ENCODE measurements at places on chromosomes 2 and 18. TPM values are rescaled to one million over a fixed set of nuclear protein-coding genes. Genes with fewer than 3 reads are reported as not detected.
A peak's percentile ranks its signal among the peaks of the same experiment; 100 is the strongest.

DNA sequence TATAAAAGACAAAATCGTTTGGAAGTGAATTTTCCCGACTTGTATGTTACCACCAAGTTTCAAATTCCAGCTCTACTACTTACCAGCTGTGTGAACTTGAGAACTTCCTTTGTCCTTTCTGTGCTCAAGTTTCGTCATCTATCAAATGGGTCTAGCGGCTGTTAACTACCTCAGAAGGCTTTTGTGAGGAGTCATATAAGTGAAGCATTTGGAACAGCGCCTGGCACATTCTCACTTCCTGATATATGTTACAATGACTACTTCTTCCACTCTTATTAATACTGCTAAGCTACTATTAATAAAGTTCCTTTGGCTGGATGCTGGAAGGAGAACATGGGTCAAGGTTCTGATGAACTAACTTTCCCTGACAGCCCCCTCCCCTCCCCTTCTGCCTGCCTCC is 104.5 kb downstream of the MEIS1 start:
- peak; percentile 47 for DNase-seq

KATNAL2 gene
- 0.63 TPM for polyA plus RNA-seq

KIAA2012 gene
- polyA plus RNA-seq = not detected

C2orf15 gene
- polyA plus RNA-seq = 0.50 TPM

UPP2 gene
- not detected for polyA plus RNA-seq

- DNase-seq = peak; percentile 59
Measured at GRCh38 chr2:146837857-146838256, 1007.0 kb upstream of the ACVR2A start.

MARCO gene
- polyA plus RNA-seq = 0.22 TPM

NRBP1 gene
- 91.5 TPM for polyA plus RNA-seq

DNA sequence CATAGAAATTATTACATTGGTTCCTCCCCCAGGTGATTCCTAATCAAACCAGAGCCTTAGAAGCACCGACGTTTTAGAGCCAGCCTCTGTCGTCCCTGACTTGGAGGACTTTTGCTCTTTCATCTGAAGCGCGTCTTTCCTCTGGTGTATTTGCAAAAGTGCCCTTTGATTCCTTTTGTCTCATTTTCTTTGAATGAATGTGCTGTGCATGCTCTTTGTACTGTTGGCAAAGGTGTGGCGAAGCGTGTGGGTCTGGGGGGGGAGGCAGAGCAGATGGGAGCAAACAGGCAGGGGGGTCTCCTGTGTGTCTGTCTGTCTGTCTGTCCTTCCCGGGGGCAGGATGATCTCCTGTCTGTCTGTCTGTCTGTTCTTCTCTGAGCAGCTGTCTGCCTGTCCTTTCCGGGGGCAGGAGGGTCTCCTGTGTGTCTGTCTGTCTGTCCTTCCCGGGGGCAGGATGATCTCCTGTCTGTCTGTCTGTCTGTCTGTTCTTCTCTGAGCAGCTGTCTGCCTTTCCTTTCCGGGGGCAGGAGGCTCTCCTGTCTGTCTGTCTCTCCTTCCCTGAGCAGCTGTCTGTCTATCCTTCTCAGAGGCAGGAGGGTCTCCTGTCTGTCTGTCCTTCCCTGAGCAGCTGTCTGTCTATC is 205.5 kb upstream of the MYT1L start:
- DNase-seq = no peak

DNA sequence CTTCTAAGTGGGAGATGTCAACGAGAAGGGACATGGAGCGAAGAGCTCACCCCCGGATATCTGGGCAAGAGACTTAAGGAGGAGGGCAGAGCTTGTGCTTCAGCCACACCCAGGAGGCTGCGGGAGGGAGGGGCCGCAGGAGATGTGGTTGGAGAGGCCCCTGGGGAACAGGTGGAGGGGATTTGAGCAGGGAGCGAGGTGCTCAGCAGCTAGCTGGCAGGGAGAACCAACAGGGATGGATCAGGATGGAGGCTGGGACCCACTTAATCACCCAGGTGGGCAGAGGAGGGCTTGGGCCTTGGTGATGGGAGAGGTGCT is 78.3 kb downstream of the MBP start:
- DNase-seq = no peak

- DNase-seq = no peak
Measured at GRCh38 chr18:40612356-40612755, 1342.7 kb upstream of the PIK3C3 start.

GRCh38 chr2:207763303-207763917 is 6.3 kb downstream of the FZD5 start:
- DNase-seq = no peak

- DNase-seq = no peak
Measured at GRCh38 chr2:206530727-206531126, 87.4 kb downstream of the ADAM23 start.

CDCA7 gene
- polyA plus RNA-seq = 28.1 TPM

- peak; percentile 48 for DNase-seq
Measured at GRCh38 chr2:177783835-177784744, 288.5 kb downstream of the PDE11A start.

AMMECR1L gene
- 6.9 TPM for polyA plus RNA-seq

DNA sequence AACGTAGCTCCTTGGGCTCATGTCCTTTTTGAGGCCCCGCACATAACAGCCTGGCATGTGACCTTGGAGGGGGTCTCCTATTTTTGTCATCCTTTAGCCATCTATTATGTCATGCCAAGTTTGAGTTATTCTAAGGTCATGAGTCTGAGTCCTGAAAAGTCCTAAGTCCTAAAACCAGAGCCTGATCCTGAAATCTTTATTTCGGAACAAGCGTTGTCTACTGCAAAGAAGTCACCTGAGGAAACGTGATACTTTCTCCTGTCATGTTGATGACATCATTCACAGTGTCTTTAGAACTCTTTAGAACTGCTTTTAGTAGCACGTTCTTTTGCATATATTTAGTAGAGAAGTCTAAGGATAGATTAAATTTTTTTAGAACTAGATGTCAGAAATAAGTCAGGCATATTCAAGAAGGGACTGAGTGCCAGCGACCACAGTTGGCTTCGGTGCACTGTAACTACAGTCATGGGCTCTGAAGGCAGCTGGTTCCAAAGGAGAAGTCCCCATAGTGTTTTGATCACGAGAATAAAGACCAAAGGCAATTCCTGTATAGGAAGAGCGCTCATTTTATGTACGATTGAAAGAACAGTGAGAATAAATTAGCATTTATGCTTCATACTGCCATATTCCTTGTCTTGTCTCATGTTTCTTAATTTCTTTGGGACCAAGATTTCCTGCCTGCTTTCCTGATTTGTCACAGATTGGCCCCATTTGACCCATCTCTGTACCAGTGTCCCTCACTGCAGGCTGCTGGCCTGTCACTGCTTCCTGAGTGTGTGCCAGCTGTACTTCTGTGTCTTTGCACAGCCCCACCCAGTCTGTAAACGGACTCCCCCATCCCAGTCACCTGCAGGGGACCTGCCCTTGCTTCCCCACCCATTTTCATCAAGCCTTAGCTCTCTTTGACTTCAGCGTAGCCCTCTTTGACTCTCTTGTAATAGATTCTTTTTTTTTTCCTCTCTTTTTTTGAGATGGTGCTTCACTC is 75.8 kb downstream of the ASAP2 start:
- DNase-seq = no peak

DNA sequence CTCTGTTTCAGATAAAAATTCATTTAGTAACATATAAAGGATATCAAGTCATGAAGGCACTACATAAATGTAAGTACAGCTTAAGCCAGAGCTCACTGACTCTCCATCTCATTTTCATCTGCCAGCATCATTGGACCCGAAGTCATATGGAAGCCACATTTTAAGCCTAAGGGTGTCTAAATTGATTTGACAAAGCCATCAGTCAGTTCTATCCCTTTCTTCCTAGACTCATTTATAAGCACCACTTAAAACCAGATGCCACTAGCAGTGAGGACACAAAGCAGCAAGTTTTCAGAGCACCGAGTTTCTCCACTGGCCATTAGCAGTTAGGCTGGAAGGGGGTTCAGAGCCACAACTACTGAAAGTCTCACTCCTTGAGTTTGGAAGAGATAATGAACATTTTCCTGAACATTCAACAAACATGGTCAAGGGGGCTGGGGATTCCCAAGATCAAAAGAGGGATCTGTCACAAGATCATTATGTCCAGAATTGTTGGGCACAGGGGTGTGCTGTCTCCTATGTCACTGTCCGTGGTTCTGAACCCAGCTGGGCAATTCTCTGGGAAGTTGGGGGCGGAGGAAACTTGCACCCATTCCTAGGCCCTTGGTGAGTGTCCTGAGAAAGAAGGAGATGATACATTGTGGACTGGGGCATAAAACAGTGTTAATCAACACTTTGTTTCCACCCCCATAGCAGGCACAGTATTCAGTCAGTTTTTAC is 158.5 kb upstream of the LMAN1 start:
- no peak for DNase-seq

KLHL29 gene
- 2.5 TPM for polyA plus RNA-seq

DNA sequence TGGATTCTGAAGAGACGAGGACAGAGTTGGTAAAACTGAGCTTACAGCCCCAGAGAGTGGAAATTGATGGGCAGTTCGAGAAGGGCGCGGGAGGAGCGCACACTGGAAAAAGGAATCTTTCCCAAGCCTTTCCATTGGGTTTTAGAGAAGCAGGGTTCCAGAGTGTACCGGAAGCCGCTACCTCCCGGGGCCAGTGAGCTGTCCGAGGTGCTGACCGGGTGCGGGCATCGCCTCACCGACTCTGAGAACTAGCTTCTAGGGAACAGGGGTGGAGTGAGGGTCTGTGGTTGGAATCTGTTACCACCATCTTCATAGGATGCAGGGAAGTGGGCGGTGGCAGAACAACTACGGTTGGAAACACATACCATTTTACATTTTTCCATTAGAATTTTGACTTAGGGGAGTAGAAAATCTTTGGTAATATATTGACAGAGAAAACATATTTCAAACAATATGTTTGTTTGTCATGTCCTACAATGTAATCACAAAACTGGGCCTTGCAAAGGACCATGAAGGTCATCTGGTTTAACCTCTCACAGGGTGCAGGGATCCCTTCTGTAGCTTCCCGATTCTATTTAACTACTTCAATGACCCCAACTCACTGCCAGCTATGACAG is 724 bp downstream of the NMS start:
- DNase-seq = no peak

PRADC1 gene
- 22.0 TPM for polyA plus RNA-seq

SERPINB3 gene
- polyA plus RNA-seq = 0.58 TPM

- DNase-seq = no peak
Measured at GRCh38 chr2:140355511-140356090, 1575.4 kb upstream of the NXPH2 start.

- no peak for DNase-seq
Measured at GRCh38 chr18:60599267-60599666, 226.7 kb upstream of the MC4R start.

IL36B gene
- polyA plus RNA-seq = not detected
